ENCODE measurements at places on chromosomes 3 and 15.

DNA sequence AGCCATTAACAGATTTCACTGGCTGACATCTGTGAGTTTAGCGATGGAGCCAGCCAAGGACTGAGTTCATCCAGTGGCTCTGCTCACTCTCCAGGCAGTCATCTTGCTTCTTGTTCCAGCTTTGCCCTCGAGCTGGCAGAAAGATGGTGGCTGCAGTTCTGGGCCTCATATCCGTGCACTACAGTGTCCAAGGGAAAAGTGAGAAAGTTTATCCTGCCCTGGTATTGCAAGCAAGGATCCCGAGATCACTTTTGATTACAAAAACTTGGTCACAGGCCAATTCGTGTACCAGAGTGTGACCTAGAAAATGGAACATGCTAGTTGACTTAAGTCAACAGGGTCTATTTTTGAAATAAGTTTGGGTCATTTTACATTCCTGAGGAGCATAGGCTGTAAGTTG is 288.0 kb upstream of the CHRM5 start:
- no peak for DNase-seq

GRCh38 chr15:36758800-36759199 is 179.4 kb downstream of the CDIN1 start:
- DNase-seq, result no peak

GRCh38 chr15:70142072-70142321 is 44.3 kb upstream of the TLE3 start:
- no peak for DNase-seq

GRCh38 chr15:78263351-78263781 is 996 bp upstream of the DNAJA4 start:
- no peak for DNase-seq

DNA sequence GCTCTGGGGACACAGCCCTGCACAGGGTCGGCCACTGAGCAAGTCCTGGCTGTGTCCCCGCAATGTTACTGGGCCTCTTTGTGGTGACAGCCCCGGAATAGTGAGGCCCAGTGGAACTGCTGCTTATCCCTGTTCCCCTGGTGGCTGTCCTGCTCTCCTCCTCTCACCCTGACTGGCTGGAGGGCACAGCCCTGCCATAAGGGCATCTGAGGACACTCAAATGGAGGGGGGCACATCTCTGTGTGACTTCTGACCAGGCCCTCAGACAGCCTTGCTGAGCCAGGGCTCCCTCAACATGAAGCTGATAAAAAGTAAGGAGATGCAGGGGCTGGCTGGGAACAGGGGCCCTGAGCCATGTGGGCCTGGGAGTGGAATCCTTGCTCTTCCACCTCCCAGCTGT is 127.4 kb upstream of the ATP2B2 start:
- no peak for DNase-seq

DNA sequence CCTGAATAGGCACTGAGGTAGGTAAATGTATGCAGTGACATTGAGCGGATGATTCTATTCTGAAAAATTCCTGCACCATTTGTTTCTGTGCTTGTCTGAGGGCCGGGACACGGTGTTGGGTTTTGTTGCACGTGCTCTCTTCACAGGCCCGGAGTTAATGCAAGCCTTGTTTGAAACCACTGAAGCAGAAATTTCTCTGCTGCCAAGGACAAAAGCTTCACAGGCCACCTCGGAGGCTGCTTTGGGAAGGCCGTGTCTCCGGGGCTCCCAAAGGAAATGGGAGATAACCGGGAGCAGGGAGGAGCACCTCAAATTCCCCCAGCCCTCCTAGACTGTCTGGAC is 179.4 kb downstream of the OPA1 start:
- no peak for DNase-seq

DNA sequence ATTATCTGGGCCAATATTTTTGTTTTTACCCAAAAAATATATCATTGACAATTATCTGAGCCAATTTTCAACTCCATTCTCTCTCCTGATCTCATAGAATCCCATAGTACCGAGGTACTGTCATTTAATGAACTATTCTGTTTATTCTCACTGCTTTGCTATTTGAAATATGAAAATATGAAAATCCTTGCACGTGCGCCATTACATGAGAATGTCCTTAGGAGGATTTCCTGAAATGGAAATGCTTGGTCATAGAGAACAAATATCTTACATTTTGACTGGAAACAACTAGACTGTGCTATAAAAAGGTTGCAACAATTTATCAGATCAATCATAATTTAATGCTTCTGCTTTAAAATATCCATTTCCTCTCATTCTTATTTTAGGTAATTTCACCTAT is 18.3 kb downstream of the FRMD4B start:
- DNase-seq, result no peak

DNA sequence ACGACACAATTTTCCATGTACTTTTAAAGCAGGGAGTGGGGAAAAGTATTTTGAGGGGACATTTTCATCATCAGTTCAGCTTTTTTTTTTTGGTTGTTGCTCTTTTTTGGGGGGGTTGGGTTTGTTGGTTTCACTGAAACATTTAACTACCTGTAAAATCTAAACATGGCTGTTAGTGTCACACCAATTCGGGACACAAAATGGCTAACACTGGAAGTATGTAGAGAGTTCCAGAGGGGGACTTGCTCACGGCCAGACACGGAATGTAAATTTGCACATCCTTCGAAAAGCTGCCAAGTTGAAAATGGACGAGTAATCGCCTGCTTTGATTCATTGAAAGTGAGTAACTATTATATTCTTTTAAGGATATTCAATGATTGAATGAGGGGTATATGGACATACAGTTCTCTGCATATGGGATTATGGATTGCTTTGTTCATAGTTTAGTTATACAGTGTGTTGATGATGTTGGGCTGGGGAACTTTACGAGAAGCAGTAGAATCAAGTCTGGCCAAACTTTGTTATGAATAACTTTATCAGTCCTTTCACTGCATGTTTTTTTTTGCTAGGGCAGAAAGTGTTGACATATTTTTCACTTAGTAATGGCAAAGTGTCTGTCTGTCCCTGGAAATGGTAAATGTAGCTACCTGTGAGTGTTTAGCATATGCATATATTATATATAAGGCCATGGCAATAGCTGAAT is 31.5 kb downstream of the MBNL1 start:
- DNase-seq, result no peak

DNA sequence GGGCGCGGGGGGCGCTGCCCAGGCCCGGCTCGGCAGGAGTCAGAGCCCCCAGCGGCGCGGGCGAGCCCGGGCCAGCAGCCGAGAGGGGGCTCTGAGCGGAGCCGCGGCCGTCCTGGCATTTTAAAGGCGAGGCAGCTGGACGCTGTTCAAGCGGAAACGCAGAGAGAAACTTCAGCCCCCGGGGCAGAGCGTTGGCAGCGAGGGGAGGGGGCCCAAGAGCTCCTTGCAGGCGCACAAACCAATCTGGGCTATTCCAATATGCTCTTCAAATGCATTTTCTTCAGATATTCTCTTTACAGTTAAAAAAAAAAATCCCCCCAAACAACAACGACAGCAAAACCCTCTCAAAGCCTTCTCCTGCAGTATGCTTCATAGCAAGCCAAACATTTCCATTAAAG is at the start of gene CTXND1:
CTXND1 (minus strand) TSS at position 93 of the 398 bp plus-strand sequence. CDS start 50,264 bp downstream, outside the sequence.
- DNase-seq, result no peak

- DNase-seq, result no peak
Measured at GRCh38 chr3:124935264-124935663, 713 bp upstream of the MUC13 start.

GRCh38 chr3:122800706-122801237 is 5.9 kb downstream of the SLC49A4 start:
- DNase-seq, result no peak

GRCh38 chr3:60456180-60456579 is 795.1 kb downstream of the FHIT start:
- DNase-seq, result no peak

DNA sequence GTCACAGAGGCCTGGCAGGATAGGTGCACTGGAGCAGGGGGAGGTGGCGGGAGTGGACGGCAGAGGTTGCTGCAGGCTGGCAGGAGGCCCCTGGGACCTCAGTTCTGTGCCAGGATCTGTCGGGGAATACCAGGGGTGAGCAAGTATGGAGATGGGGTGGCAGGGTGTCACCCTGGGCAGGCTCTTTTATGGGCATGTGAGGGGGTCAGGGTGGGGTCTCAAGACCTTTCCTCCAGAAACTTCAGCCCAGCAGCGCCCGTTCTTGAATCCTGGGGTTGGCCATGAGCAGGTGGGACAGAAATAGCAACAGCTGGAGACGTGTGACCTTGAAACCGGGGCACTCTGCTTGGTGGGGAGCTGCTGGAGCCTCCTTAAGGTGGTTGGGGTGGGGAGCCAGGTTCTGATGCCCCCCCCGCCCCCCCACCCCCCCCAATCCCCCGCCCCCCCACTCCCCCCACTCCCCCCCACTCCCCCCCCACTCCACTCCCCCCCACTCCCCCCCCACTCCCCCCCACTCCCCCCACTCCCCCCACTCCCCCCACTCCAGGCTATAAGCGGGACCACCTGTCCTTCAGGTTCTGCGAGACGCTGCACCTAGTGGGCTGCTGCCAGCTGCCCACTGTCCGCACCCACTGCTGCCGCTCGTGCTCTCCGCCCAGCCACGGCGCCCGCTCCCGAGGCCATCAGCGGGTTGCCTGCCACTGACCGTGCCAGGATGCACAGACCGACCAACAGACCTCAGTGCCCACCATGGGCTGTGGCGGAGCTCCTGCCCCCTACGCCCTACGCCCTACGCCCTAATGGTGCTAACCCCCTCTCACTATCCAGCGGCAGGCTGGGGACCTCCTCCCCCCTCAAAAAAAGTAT is 84.9 kb downstream of the TBC1D2B start:
- DNase-seq, result no peak

GRCh38 chr15:73857193-73857920 is 16.0 kb upstream of the TBC1D21 start:
- DNase-seq, result no peak

DNA sequence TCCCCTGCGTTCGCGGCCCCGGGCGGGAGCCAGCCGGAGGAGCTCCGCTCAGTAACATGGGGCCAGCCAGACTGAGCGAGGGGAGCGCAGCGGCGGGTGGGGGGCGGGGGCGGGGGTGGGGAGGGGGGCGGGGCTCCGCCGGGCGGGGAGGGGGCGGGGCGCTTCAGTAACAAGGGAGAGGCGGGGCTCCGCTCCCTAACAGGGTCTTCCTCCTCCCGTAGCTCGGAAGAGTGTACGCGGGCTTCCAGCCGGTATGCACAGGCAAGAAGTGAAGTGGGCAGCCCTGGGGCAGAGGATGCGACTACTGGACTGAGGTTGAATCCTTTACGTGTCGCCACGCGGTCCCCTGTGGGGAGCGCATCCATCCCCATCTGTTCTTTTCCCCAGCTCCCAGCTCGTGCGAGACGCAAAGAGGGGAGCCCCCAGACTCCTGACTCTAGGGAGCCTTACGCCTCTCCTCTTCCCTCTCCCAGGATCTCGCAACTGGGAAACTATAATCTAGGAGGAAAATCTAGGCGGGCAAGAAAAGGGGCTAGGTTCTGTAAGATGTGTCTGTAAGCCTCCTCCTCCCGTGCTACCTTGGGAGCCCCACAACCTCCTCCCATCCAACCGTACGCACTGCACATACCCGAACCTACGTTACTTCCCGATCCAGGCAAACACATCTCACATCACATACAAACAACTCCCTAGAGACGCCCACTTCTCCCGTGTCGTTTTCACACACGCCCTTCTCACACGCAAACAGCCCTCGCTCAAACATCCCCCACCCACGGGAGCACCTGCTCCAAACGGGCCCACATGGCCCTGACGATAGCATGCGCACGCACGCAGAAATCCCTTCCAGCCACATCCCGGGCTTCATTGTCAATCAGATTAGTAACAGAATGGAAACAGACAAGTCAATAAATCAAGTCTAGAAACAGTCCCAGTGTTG is at the start of gene SHF:
SHF (minus strand) TSS at position 73 of the 937 bp plus-strand sequence; CDS start at position 58, 15 bp downstream.
- DNase-seq, result peak; percentile 62

DNA sequence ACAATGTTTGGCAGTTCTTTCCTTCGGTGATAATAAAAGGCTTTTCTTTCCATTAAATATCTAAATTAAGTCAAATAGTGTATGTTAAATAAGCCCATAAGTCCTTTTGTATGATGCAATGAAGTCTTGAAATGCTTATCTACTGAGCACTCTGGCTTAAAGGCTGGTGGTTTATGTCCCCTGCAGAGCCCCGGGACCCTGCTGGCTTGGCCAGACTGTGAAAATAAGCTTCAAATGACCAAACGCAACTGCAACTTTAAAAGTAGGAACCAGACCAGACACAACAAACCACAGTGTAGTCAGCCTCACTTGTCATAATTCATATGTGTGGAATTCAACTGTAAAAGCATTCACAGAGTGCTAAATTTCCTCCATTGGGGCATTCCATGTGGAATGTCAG is 72.5 kb downstream of the FOXP1 start:
- no peak for DNase-seq

- no peak for DNase-seq
Measured at GRCh38 chr15:42820811-42821210, 83.9 kb upstream of the CDAN1 start.

- no peak for DNase-seq
Measured at GRCh38 chr3:149464542-149465328, 9.8 kb upstream of the TM4SF4 start.

- DNase-seq, result no peak
Measured at GRCh38 chr3:10319251-10319650, 1.7 kb downstream of the SEC13 start.

GRCh38 chr15:90101130-90101968 is 919 bp downstream of the IDH2 start:
- DNase-seq, result no peak

GRCh38 chr15:35921046-35921445 is 375.1 kb upstream of the DPH6 start:
- no peak for DNase-seq

GRCh38 chr3:150544726-150545125 is 1.6 kb downstream of the SERP1 start:
- no peak for DNase-seq

DNA sequence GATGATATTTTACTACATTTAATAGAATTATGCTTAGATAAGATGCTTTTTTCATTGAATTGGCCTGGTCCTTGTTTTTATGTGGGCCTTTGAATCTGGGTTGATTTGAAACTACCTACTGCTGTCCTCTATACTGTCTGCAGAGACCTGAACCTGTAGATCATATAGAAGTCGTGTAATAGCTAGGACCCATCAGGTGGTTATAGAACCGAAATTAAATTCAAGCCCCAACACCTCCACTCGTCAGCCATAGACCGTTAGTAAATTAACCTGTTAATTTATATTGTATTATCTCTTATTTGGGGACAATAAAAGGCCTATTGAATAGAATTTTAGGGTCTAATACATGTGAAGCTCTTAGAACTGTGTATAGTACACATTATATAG is 108.4 kb downstream of the MBNL1 start:
- no peak for DNase-seq

GRCh38 chr15:73539212-73540128 is 93.7 kb downstream of the NPTN start:
- DNase-seq, result no peak

GRCh38 chr3:132032959-132033358 is 1.9 kb downstream of the CPNE4 start:
- no peak for DNase-seq

GRCh38 chr3:145191543-145191942 is 969.4 kb downstream of the PLOD2 start:
- no peak for DNase-seq

- DNase-seq, result no peak
Measured at GRCh38 chr3:187630404-187630803, 39.8 kb downstream of the SST start.

DNA sequence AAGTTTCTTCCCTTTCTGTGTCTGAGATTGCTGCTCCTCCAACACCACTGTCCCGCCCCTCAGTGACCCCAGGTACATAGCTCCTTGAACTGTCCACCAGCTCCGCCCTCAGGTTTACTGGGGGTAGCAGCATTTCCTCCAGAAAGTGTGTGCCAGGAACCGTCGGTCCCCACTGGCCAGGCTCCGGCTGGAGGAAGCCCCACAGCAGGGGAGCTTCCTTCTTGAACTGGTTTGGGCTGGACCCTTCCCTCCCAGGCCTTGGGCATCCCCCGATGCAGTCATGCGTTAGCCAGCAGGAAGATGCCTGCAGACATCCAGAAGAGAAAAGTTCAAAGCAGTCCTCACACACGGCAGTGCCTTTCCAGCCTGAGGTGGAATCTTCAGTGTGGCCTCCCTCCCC is 19.7 kb downstream of the PAK6 start:
- no peak for DNase-seq
